ENCODE measurements at places on chromosomes 6 and 20.

GRCh38 chr6:20691185-20691584, 156.9 kb downstream of the CDKAL1 start:
- H3K4me3 ChIP-seq: no peak overlapping the region
- no peaks in the 10 kb centered on the region for H3K36me3 ChIP-seq
- no peaks in the 10 kb centered on the region for H3K4me1 ChIP-seq
- DNase-seq: no peak
- no peak overlapping the region for H3K27ac ChIP-seq

DNA sequence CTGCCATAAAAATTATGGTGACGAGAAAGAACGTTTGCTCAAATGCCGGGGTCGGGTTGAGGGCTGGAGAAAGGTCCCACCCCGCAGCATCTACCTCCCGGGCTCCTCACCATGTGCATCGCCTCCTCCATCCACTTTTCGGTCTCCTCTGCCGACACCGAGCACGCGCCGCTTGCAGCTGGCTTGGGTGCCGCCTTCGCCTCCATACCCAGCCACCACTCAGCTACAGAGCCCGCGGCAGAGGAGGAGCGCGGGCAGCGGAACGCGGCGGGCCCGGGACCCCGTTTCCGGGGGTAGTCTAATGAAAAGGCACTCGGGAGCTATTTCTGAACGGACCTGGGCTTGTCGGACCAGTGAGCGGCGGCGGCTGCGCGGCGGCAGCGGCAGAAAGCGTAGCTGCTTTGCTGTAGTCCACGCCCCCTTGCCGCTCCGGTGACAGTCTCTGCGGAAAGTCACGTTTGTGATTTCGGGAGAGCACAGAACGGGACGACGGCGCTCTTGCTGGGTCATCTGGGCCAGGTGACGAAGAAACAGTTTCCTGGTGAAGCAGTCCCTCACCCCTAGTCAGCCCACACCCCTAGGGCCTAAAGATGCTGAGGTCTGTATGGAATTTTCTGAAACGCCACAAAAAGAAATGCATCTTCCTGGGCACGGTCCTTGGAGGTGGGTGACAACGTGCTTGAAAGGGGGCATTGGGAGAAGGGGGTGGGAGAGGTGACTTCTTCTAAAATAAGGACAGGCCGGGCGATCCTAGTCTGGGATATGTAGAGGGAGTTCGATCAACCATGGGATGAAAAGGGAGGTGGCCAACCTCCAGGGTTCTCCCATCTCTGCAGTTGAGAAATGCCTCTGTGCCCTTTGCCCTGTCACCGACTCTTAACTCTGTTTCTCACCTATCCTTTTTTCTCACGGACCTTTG, at the start of the genes ADAT2 and PEX3:
TSS of gene ADAT2 (minus strand) at position 243 of the 919 bp plus-strand sequence. CDS start at position 206, 37 bp downstream.
TSS of gene PEX3 (plus strand) at position 353 of the 919 bp plus-strand sequence. CDS start at position 591, 238 bp downstream.
- peak within 1 kb of the TSS; percentile 30 for H3K27ac ChIP-seq
- peak within 1 kb of the TSS; percentile 60 for H3K4me3 ChIP-seq

DNA sequence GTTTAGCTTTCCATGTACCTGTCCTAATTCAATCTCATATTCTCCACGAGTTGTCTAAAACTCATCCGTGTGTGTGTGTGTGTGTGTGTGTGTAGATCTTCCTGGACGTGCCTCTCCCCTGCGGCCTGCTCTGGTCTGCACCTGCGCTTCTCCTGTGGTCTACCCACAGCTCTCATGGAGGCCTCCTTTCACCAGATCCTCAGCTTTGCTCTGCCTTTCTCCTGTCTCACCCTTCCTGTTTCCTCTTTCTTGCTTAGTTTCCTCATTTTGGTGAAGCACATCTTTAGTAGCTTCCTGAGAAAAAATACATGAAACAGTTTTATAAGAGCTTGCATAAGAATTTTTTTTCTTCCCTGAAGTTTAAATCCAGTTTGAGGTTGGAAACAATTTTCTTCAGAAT, 18.1 kb downstream of the SLX4IP start:
- H3K4me1 ChIP-seq: peaks cover 9% of the 10 kb centered on the region
- no peak for DNase-seq
- no peaks in the 10 kb centered on the region for H3K36me3 ChIP-seq
- no peak overlapping the region for H3K27ac ChIP-seq
- no peak overlapping the region for H3K4me3 ChIP-seq

GRCh38 chr6:6840831-6841291, 252.3 kb downstream of the LY86 start:
- no peak for DNase-seq
- H3K27me3 ChIP-seq: peaks cover 7% of the 10 kb centered on the region
- no peak overlapping the region for H3K27ac ChIP-seq
- H3K36me3 ChIP-seq: no peaks in the 10 kb centered on the region

DNA sequence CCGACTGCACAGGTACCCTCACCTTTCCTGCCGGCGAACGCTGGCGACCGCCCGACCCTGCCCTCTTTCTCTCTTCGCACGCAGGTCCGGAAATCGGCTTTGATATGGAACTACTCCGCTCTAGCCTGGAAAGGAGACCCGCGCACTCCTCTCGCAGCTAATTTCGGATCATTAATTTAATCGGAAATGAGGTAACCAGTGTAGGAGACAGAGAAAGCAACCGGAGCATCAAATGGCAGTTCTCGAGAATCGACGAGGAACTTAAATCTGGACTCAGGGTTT, 949 bp upstream of the ATXN1 start:
- H3K27ac ChIP-seq: peak overlapping the region; percentile 77
- no peak for DNase-seq
- peaks cover 9% of the 10 kb centered on the region for H3K36me3 ChIP-seq
- no peaks in the 10 kb centered on the region for H3K27me3 ChIP-seq

DNA sequence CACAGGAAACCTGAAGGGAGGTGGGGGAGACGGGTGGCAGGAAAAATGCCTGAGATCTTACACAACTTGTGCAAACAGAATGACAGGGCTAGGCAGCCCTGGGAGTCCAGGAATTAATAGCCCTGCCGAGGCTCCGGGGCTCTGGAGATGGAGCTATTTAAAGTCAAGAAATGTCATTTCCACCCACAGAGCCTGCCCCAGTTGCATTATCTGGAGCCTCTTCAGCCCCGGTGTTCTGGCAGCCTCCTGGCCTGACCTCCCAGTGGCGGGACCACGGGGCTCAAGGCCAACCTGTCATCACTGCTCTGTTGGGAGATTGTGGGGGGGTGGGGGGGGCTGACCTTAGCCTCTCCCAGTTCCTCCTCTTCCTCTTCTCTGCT, 28.5 kb upstream of the SCUBE3 start:
- no peaks in the 10 kb centered on the region for H3K36me3 ChIP-seq
- H3K27ac ChIP-seq: peak overlapping the region; percentile 54
- DNase-seq: peak; percentile 78

DNA sequence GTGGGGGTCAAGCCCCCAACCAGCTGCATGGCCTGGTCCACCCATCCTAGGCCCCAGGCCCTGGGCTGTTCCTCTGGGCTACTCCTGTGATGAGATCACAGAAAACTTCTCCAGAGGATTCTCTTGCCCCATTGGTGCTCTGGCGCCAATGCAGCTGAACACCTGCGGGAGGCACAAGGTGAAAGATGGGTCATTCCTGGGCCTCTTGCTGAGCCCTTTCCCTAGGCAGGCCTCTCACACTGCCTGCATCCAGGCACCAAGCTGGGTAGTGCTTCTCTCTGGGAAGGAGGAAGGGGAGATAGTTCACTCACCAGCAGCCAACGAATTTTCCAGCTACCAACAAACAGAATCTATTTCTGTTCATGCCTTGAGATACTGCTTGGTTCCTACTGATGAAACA, 142.1 kb downstream of the PXDC1 start:
- H3K27ac ChIP-seq: no peak overlapping the region
- H3K27me3 ChIP-seq: no peaks in the 10 kb centered on the region
- no peak for DNase-seq
- H3K36me3 ChIP-seq: no peaks in the 10 kb centered on the region
- peaks cover 24% of the 10 kb centered on the region for H3K4me1 ChIP-seq

- H3K4me3 ChIP-seq: no peak overlapping the region
- peaks cover 47% of the 10 kb centered on the region for H3K36me3 ChIP-seq
- no peak overlapping the region for H3K27ac ChIP-seq
- peaks cover 52% of the 10 kb centered on the region for H3K4me1 ChIP-seq
- no peaks in the 10 kb centered on the region for H3K27me3 ChIP-seq
These were observed 22.8 kb downstream of the DCBLD1 start for GRCh38 chr6:117505311-117505710.

DNA sequence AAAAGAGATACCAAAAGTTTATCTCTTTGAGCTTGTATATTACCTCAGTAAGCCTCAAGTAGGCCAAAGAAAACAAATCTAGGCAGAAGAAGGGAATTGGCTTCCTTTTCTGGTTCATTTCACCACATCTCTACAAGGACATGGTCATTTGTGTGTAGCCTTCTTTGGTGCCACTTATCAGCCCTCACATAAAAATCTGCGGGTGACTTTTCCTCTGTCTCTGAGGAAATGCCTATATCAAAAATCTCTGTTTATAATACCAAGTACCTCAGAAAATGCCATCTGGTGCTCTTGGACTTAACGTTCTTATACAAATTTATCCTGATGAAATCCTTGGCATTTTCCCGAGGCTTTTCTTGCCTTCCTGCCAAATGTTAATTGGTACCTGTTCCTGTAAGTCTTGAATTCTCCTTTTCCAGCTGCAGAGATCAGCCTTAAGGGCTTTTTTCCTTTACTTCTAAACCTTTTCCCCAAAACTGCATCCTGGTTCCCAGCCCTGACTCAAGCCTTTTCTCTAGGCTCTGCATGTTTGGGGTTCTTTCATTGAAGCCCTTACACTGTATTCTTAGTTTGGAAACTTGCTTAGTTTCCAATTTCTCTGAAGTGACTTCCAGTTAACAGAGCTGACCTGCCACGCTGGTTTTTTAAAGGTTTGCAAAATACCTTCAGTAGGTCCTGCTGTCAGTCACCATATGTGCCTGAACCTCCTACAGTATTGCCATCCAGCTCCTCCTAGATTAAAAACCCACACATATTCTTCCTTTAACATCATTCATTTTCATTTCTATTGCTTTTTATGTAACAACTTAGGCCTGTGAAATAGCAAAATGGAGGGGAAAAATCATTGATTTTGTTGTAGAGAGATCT, 191.2 kb upstream of the PREP start:
- no peak overlapping the region for H3K4me3 ChIP-seq
- no peak for DNase-seq
- H3K27ac ChIP-seq: peak overlapping the region; percentile 96

- peaks cover 7% of the 10 kb centered on the region for H3K4me1 ChIP-seq
- H3K36me3 ChIP-seq: no peaks in the 10 kb centered on the region
- H3K27ac ChIP-seq: no peak overlapping the region
- no peaks in the 10 kb centered on the region for H3K27me3 ChIP-seq
These were observed 130.5 kb upstream of the DTNBP1 start for GRCh38 chr6:15793288-15793687.

DNA sequence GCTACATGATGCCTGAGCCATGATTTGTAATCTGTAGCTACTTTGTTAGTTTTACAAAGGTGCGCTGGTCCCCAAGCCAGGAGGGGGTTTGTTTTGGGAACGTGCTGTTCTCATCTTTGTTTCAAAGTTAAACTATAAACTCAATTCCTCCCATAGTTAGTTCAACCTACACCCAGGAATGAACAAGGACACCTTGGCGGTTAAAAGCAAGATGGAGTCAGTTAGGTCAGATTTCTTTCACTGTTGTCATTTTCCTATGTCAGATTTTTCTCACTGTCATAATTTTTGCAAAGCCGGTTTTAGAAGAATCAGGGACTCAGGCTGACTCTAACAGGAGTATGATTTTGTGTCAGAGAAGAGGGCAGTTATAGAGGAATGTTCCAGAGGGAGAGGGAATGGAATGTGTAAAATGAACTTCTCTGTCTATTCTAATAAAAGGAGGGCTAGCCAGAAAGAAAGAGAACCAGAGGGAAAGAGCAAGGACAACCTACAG, 2.3 kb upstream of the GMPR start:
- peak overlapping the region; percentile 16 for H3K27ac ChIP-seq
- no peak for DNase-seq
- H3K4me3 ChIP-seq: no peak overlapping the region
- H3K4me1 ChIP-seq: peaks cover 40% of the 10 kb centered on the region

DNA sequence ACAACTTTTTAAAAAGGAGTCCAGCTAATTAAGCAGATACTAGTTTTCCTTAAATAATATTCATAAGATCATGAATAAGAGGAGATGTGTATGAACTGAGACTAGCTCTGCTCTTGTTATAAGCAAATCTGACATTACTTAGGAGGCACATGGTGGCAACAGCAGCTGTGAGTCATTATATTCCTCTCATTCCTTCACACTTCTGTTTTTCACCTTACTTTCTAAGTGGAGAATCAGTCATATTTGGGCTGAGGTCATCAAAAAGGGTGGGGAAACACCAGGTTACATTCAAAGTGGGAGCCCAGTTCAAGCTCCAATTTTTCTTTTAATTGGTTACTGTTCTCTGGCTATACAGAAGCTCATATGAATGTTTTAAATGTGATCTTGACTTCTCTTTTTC, 6.0 kb upstream of the RIPPLY2 start:
- H3K4me3 ChIP-seq: no peak overlapping the region
- no peak for DNase-seq
- H3K27me3 ChIP-seq: peaks cover 8% of the 10 kb centered on the region
- H3K36me3 ChIP-seq: no peaks in the 10 kb centered on the region

DNA sequence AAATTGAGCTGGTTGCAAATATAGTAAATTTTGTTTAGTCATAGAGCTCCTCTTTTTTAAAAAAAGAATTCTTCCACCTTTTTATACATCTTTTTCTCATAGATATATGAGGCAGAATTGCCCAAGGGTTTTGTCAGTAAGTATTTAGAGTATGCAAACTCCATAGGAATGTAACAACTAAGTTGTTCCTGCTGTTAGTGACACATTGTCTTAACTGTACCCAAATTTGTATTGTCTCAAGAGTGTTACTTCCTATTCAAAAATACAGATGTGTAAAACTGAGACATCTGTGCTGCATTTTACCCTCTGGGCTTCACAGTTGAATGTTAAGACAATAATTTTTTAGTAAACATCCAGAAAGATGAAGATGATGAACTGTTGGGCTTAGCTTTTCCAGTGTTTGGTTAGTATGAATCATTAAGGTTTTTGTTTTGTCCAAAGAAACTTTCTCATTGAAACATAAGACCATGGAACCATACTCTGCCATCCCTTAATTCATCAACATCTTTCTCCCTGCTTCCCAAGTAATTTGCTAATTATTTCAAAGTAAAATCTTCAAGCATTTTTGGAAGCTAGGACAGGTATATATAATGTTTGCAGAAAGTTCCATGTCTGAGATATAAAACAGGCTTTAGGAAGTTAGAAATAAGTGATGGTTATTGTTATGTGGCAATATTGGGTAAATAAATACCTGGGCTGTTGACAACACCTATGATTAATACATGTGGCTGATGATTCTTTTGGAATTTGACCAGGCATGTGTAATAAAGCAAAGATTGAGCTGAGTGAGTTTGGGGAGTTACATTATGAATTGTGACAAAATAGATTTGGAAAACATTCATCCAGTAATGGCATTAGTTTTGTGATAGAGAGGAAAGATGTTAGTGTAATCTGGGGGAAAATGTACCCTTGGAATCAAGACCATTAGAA, 11.2 kb downstream of the OGFRL1 start:
- no peak for DNase-seq
- no peak overlapping the region for H3K4me3 ChIP-seq
- H3K27me3 ChIP-seq: no peaks in the 10 kb centered on the region
- no peaks in the 10 kb centered on the region for H3K4me1 ChIP-seq
- peaks cover 57% of the 10 kb centered on the region for H3K36me3 ChIP-seq
